Pancreas (tissue), 10 donors: ENCODE measurements at places on chromosomes 3 and 15.
A peak's percentile ranks its signal among the peaks of the same experiment; 100 is the strongest.

- no peaks in the 10 kb centered on the region for H3K27me3 ChIP-seq
- H3K36me3 ChIP-seq, result no peaks in the 10 kb centered on the region
- H3K4me1 ChIP-seq, result peaks cover 53% of the 10 kb centered on the region
These were observed 31.4 kb downstream of the CA12 start for GRCh38 chr15:63350178-63350621.

DNA sequence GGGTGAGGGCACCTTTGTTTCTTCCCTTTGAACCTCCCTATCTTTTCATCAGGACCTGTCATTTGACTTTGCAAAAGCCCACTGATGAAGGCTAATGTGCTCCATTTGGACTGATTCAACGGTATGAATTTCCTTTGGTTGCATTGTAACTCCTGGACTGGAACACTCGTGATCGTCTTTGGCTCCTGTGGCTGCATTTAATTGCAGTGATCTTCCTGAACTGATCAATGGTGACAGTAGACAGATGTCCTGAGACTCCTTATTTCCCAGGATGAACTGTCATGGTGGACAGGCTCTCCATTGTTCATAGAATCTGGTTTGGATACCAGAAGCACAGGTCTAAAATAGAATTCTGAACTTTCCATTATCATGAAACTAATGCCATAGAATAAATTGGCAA is 224.8 kb upstream of the GAP43 start:
- H3K4me3 ChIP-seq, result no peak overlapping the region
- H3K36me3 ChIP-seq, result no peaks in the 10 kb centered on the region
- H3K27me3 ChIP-seq, result no peaks in the 10 kb centered on the region

DNA sequence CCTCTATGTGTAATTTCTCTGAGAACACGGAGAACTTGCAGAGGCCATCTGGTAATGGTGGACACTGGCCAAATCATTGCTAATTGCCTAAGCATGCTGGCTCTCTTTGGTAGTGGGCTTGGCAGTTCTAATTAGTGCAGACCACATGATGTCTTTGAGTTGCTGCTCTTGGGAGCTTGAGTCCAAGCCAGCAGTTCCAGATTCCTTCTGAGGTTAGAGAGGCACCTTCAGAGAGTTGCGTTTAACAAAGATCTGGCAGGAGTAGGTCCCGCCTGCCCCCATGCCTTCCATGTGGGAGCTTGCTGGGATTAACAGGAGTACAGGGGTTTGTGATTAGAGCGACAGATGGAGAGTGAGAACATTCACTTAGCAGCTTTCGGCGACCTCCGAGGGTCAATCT is 449.0 kb upstream of the LMCD1 start:
- H3K4me3 ChIP-seq, result no peak overlapping the region

- H3K27ac ChIP-seq, result no peak overlapping the region
- H3K27me3 ChIP-seq, result no peaks in the 10 kb centered on the region
- H3K36me3 ChIP-seq, result no peaks in the 10 kb centered on the region
- no peak for DNase-seq
- H3K4me3 ChIP-seq, result no peak overlapping the region
These were observed 352.6 kb upstream of the TGFBR2 start for GRCh38 chr3:30253832-30254231.

DNA sequence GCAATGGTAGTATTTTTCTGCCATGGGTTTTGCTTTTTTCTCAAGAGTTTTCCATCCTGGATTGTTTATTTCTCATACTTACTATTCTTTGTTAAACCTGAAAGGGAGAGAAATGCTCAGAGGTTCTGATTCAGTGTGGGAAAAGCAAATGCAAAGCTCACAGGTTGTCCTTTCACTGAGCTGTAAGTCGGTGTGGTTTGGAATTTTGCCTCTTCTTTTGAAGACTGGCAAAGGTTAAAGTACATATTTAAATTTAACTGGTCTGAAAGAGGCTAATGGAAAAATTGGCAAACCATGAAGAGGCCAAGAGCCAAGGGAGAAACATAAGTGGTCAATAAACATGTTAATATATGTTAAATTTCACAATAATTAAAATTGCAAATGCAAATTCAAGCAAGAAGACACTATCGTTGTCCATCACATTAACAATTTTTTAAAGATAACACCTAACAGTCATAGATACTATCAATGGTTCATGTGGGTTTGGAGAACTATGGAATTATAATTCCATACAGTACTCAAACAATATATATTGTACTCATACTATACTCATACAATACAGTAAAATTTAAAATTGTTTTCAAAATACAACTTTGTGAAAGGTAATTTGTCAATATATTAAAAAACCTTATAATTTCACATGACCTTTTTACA is 246.8 kb upstream of the STT3B start:
- no peak for DNase-seq
- no peaks in the 10 kb centered on the region for H3K4me1 ChIP-seq
- H3K4me3 ChIP-seq, result no peak overlapping the region
- no peak overlapping the region for H3K27ac ChIP-seq
- no peaks in the 10 kb centered on the region for H3K27me3 ChIP-seq

DNA sequence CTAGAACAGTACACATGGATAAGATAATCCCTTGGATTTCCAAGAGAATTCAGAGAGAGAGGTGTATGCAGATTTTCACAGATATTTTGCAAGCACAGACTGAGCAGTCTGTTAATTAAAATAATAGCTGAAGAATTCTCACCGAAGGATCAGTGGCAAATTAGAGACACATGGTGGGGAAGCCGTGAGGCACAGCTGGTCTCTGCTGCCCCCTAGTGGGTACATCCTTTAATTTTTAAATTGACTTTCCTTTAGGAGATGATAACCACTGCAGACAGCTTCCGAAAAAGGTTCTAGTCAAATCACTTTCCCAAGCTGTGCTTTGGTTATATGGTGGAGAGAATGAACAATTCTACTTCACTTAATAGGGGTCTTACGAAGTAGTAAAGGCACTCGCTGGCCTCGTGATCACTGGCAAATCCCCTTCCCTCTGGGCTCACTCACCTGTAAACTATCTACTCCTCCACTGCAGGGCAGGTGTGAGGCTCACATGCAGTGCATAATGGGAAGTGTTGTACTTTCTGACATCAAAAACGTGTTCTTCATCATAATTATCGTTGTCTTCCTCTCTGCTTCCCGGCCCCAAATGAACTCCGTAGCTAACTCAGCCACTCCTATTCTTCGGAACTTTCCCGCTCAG is 19.5 kb downstream of the MESD start:
- H3K27me3 ChIP-seq, result no peaks in the 10 kb centered on the region
- no peak overlapping the region for H3K27ac ChIP-seq
- DNase-seq, result peak; percentile 14

DNA sequence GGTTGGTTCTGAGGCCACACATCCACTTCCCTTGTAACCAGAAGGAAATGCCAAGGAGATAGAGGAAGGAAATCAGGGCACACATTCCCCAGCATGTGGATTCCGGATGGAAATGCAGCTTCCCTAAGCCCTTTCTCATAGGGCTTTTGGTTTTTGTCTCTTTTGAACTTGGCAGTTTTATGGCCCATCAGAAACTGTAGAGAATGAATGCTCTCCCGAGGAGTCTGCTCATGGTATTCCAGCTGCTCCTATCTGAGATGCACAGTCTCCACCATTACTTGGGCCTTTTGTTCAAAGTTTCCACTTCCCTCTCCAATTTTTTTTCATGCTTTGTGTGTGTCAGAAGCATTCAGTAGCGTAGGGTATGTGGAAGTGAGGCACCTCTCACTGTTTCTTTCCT is 21.2 kb downstream of the XYLB start:
- no peaks in the 10 kb centered on the region for H3K36me3 ChIP-seq
- no peak for DNase-seq
- H3K4me1 ChIP-seq, result no peaks in the 10 kb centered on the region
- no peaks in the 10 kb centered on the region for H3K27me3 ChIP-seq

GRCh38 chr3:45887285-45887684 is 942 bp downstream of the CCR9 start:
- H3K4me3 ChIP-seq, result no peak overlapping the region
- H3K27ac ChIP-seq, result no peak overlapping the region
- no peak for DNase-seq

DNA sequence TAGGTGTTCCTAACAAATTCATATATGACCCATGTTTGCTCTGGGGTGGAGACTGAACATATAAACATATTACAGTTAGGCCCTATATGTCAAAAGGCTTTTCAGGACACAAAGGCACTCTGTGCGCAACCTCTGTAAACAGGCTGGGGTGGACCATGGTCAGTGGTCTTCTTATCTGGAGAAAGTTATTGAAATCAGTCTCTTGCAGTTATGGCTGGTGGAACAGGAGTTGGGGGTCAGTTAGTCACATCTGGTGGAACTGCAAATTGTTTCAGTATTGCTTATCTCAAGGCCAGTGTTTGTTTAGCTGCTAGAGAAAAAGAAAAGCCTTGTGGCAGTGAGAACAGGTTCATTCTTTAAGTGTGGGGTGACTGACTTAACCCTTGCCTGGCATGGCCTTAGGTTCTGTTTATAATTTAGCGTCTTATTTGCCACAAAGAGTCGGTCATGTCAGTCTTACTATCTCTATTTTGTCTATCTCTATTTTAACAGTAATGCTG is 5.9 kb upstream of the GP9 start:
- peak overlapping the region; percentile 43 for H3K27ac ChIP-seq
- H3K4me1 ChIP-seq, result peaks cover 42% of the 10 kb centered on the region
- no peaks in the 10 kb centered on the region for H3K27me3 ChIP-seq
- peak; percentile 49 for DNase-seq
- H3K4me3 ChIP-seq, result no peak overlapping the region
- H3K36me3 ChIP-seq, result no peaks in the 10 kb centered on the region

GRCh38 chr3:110754212-110754916 is 317.3 kb upstream of the NECTIN3 start:
- no peak overlapping the region for H3K27ac ChIP-seq
- no peak overlapping the region for H3K4me3 ChIP-seq
- no peaks in the 10 kb centered on the region for H3K4me1 ChIP-seq
- no peaks in the 10 kb centered on the region for H3K36me3 ChIP-seq
- H3K27me3 ChIP-seq, result no peaks in the 10 kb centered on the region
- no peak for DNase-seq

- no peak overlapping the region for H3K27ac ChIP-seq
- no peaks in the 10 kb centered on the region for H3K36me3 ChIP-seq
- H3K4me3 ChIP-seq, result peak overlapping the region; percentile 37
- peaks cover 5% of the 10 kb centered on the region for H3K4me1 ChIP-seq
- DNase-seq, result no peak
- H3K27me3 ChIP-seq, result no peaks in the 10 kb centered on the region
These were observed 28.0 kb upstream of the KCTD6 start for GRCh38 chr3:58463942-58464271.

- no peak for DNase-seq
- H3K27ac ChIP-seq, result no peak overlapping the region
- H3K4me1 ChIP-seq, result no peaks in the 10 kb centered on the region
- H3K36me3 ChIP-seq, result no peaks in the 10 kb centered on the region
These were observed 576.3 kb upstream of the NECTIN3 start for GRCh38 chr3:110495201-110495927.

DNA sequence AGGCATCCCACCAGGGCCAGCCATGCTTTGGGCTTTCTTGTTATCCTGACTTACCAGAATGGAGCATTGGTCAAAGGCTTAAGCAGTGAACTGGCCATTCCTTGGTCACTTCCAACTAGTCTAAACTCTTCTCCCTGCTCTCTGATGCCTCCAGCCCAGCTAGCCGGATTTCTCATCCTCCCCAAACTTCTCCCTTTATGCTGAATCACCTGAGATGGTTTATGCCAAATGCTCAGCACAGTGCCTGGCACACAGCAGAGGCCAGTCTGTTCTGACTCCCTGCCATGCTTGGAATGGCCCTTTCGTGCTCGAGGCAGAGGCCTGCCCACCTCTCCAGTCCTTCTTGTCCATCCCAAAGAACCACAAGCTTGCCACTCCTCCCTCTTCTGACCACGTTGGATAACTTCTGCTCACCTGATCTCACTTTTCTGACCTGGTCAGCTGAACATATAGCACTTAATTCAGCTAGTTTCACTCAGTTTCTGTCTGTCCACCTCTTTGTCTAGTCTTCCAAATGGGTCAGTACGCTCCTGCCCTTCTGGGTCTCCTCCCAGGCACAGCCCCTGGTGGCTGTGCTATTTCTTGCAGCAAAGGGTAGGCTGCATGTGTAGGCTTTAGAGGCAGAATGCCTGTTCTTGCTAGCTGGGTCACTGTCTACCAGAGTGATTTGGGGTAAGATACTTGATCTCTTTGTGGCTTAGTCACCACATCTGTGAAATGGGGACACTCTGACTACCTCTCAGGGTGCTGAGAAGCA is 2.2 kb upstream of the RBP1 start:
- no peak for DNase-seq
- no peaks in the 10 kb centered on the region for H3K36me3 ChIP-seq
- peak overlapping the region; percentile 94 for H3K27ac ChIP-seq

DNA sequence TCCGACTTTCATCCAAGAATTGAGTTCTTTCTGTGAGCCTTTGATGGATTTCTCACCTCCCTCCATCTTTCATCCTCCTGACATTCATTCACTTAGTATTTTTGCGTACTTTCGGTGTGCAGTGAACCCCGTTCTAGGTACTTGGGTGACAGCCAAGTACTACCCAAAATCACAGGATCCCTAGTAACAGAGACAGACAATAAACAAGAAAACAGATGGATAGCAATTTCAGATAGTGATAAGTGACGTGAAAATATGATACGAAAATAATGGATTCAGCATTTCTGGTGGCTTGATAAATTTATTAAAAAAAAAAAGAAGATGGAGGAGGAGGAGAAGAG is 264 bp upstream of the CMTM6 start:
- H3K27ac ChIP-seq, result peak overlapping the region; percentile 95
- no peaks in the 10 kb centered on the region for H3K27me3 ChIP-seq
- no peak for DNase-seq
- H3K4me3 ChIP-seq, result peak overlapping the region; percentile 93

GRCh38 chr3:46496746-46497555 is 825 bp upstream of the RTP3 start:
- no peaks in the 10 kb centered on the region for H3K36me3 ChIP-seq
- H3K27me3 ChIP-seq, result no peaks in the 10 kb centered on the region
- H3K27ac ChIP-seq, result no peak overlapping the region

DNA sequence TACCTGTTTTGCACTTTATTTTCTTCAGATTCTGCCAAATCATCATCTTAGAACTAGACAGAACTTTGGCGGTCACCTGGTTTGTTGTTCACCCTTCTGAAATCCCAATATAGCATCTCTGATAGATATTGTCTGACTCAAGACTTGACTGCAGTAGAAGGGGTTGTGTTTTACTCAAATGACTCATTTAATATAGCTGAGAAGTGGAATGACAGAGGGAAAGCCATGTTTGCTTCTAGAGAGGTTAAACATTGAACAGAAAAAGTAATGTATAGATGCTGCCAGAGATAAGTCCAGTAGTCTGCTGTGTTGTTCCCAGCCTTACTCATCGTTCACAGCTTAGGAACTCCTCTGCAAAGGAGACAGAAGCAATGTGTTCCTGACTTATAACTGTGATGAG is 402.0 kb downstream of the AGBL1 start:
- no peak overlapping the region for H3K27ac ChIP-seq
- DNase-seq, result no peak
- H3K4me3 ChIP-seq, result no peak overlapping the region
- no peaks in the 10 kb centered on the region for H3K36me3 ChIP-seq

DNA sequence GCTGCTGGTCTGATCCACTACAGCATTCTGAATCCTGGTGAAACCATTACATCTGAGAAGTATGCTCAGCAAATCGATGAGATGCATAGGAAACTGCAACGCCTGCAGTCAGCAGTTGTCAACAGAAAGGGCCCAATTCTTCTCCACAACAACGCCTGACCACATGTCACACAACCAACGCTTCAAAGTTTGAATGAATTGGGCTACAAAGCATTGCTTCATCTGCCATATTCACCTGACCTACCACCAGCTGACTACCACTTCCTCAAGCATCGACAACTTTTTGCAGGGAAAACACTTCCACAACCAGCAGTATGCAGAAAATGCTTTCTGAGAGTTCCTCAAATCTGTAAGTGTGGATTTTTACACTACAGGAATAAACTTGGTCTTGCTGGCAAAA is 54.7 kb upstream of the C2CD4B start:
- H3K27ac ChIP-seq, result no peak overlapping the region
- H3K4me3 ChIP-seq, result no peak overlapping the region
- no peaks in the 10 kb centered on the region for H3K27me3 ChIP-seq
